OCI-LY7 (cell line): ENCODE measurements at places on chromosomes 13 and 19. TPM values are rescaled to one million over a fixed set of nuclear protein-coding genes. Genes with fewer than 3 reads are reported as not detected.

Gene ZNF135
- total RNA-seq: not detected in 2 replicates

Gene KL
- total RNA-seq: not detected in 2 replicates

Gene IFNL1
- total RNA-seq: not detected in 2 replicates

Gene IL12RB1
- total RNA-seq: 26.0 and 41.7 TPM in 2 replicates

Gene IGFL1
- total RNA-seq: not detected in 2 replicates

Gene FGF14
- not detected in 2 replicates for total RNA-seq

Gene CEACAM20
- not detected in 2 replicates for total RNA-seq

Gene ZNF729
- not detected in 2 replicates for total RNA-seq

Gene BRCA2
- total RNA-seq: 34.3 and 36.4 TPM in 2 replicates

Gene ZNF415
- total RNA-seq: 0.51 and 0.89 TPM in 2 replicates
